ENCODE measurements at places on chromosomes 13 and 19.

- no peak for DNase-seq
Observed at GRCh38 chr13:93922063-93922855, 557.2 kb downstream of the DCT start.

DNA sequence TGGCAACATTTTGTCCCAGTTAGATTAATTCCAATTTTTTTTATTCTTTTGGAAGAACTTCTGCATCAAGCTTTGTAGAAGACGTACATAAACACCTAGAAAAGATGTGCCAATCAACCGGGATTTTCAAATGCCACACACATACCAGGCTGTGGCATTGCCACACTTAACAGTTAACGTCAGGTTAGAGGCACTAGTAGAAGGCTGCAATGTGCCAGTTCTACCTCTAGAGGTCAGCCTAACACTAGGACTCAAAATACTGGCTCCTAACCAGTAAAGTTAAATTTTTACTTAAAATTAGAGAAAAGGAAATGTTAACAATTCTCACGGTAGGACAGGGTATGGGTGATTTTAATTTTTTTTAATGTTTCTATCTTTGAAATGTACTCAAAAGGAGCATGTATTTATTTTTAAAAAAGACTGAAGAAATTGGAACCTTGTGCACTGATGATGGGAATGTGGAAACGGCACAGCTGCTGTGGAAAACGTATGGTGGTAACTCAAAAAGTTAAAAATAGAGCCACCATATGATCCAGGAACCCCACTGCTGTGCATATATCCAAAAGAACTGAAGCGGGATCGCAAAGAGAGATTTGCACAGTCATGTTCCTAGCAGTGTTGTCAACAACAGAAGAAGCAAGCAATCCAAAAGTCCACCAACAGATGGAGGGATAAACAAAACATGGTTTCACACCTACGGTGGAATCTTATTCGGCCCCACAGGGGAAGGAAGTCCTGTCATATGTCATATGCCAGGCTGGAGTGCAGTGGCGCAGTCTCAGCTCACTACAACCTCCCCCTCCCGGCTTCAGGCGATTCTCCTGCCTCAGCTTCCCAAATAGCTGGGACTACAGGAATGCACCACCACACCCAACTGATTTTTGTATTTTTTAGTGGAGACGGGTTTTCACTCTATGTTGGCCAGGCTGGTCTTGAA is 30.3 kb downstream of the CRYL1 start:
- DNase-seq, result peak; percentile 79

DNA sequence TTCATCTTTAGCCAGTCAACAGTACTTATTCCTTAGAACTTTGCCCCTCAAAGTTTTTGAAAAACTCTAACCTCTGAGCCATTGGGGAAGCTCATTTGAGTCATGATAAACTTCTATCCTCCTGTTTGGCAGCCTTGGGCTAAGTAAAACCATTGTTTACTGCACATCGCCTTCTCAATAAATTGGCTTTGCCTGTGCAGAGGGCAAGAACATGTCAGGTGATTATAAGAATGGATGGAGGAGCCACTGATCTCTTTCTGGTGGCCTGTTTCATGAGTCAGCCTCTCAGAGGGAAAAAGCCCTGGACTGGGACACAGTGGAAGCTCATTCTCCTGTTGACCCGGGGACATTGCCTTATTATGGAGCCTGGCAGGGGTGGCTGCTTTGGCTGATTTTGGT is 19.4 kb upstream of the PSG4 start:
- no peak for DNase-seq

- DNase-seq, result no peak
Observed at GRCh38 chr19:18431351-18432197, 6.4 kb downstream of the ISYNA1 start.

DNA sequence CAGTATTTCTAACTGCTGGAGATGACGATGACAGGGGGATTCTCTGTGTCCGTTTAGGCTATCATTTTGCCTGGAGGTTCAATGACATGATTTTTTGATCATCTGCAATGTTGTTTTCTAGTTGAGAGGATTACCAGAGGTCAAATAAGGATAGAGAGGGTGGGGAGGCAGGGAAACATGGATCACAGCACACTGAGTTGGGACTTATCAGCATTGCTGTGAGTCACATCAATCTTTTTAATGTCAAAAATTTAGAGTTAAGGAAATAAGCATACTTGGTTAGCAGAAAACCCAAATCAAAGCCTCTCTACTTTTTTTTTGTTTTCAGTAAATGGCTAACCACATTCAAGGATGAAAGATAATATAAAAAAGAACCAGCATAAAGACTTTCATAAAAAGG is 43.0 kb upstream of the CSNK1A1L start:
- no peak for DNase-seq

- no peak for DNase-seq
Observed at GRCh38 chr13:49539313-49539712, 43.6 kb downstream of the PHF11 start.

DNA sequence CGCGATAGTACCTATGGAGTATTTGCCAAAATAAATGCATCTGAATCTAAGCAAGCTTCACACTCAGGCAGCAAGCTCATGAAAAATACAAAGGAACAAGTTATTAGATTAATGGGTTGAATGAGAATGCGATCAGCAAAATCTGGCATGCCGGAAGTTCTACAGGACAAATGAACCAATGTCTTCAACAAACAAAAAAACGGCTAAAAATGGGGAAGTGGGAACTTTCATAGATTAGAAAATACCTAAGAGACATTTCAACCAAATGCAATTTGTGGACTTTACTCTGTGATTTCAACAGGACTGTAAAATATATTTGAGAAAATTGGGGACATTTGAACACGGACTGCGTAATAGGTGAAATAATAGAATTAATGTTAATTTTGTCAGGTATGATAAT is 22.4 kb upstream of the RNASEH2B start:
- DNase-seq, result peak; percentile 21

GRCh38 chr13:67208552-67208951 is 21.6 kb downstream of the PCDH9 start:
- no peak for DNase-seq

Data from suppressor macrophage treated with lipopolysaccharide for 1 hour (primary cell).